ENCODE measurements at places on chromosomes 4 and X. TPM values are rescaled to one million over a fixed set of nuclear protein-coding genes. Genes with fewer than 3 reads are reported as not detected.

GRCh38 chr4:48127682-48128404 is 6.2 kb downstream of the TXK start:
- DNase-seq, result peak; percentile 88

GRCh38 chr4:1961563-1961962 is 47.2 kb downstream of the NELFA start:
- DNase-seq, result no peak

DNA sequence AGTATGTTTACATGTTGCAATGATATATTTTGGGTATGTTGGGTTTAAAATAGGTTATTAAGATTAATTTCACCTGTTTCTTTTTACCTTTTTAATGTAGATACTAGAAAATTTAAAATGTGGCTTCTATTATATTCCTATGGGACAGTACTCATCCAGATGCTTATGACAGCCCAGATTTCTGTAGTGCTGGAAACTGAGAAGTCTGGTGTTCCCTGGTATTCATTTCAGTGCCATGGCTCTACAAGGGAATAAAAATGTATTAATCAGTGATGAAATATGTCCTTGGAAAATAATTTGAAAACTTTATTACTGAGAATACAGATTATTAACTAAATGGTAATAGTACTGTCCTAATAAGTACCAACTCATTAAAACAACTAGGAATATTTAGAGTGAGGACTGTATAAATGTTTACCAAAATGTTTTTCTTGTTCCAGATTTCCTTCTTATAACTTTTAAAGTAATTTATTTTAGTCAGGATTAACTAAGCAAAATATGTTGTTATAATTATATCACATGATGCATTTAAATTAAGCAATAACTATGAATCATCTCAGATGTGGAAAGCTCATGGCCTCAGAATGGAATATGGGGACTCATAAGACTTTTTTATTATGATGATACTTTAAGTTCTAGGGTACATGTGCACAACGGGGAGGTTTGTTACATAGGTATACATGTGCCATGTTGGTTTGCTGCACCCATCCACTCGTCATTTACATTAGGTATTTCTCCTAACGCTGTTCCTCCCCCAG is 25.3 kb downstream of the ARHGAP24 start:
- DNase-seq, result peak; percentile 72

DNA sequence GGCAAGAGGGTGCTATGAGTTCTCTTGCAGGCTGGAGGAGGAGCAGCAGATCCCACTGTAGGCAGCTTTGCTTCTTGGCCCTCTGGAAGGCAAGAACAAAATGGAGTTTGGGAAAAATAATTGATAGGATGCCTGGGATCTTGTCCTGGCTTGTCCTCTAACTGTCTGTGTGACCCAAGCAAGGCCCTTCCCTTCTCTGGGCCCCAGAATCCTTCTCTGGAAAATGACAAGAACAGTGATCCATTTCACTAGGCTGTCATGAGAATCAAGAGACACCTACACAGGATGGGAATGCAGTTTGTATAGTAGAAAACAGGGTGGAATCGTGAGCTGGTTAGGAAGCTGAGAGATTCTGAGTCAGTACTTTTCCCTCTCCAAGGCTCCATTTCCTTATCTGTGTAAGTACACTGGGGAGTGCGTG is 133.3 kb downstream of the PJA1 start:
- DNase-seq, result peak; percentile 28

DNA sequence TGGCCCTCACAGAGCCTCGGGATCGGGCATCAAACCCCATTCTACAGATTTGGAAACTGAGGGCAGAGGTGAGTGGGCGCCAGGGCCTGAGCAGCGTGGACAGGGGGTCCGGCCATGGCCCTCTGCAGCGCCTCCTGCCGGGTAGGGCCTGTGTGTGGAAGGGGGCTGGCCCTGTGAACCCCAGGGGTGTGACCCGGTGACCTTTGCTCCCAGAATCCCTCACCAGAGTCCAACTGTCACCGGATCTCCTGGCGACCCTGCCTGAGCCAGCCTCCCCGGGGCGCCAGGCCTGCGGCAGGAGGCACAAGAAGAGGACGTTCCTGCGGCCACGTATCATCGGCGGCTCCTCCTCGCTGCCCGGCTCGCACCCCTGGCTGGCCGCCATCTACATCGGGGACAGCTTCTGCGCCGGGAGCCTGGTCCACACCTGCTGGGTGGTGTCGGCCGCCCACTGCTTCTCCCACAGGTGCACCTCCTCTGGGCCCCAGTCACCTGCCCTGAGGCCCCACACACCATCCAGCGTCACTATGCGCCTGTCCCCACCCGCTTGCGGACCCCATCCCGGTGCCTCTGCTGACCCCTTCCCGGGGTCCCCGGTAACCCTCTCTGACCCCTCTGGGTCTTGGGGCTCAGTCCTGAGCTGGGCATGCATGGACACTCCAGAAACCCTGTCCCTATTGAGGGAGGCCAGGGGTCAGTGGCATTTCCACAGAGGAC is 4.2 kb downstream of the HGFAC start:
- no peak for DNase-seq

Gene ELOVL6
- 8.0 TPM for total RNA-seq

Gene RPS6KA6
- 5.4 TPM for total RNA-seq
